AG04449 (cell line): ENCODE measurements at places on chromosomes 7 and 10.

- no peak for DNase-seq
Measured at GRCh38 chr7:909358-910329, 33.3 kb downstream of the GET4 start.

- no peak for DNase-seq
Measured at GRCh38 chr10:105288026-105288425, 646.9 kb downstream of the SORCS3 start.

GRCh38 chr7:1926908-1927306 is 256.8 kb downstream of the ELFN1 start:
- DNase-seq = no peak

DNA sequence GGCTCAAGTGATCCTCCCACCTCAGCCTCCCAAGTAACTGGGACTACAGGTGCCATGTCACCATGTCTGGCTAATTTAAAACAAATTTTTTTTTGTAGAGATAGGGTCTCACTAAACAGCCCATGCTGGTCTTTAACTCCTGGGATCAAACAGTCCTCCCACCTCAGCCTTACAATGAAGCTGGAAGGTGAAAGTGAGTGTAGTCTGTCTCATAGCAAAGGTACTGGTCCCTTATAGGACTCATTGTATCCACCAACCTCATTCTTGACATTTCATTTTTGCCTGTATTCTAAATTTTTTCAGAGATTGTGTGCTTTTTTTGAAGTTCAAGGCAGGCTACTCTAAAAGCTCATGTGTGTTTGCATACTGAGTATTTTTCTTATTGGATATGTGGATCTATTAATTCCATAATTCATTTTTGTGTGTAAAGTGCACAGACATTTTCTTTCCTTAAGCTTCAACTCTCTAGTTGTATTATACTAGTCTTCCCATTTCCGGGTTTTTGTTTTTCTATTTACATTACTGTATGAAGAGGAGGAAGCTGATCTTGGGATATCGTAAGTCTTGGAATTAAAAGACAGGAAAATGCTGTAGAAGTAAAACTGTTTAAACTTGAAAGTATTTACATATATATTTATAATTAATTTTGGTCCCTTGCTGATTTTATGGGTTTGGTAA is 13.3 kb downstream of the KMT2E start:
- no peak for DNase-seq

DNA sequence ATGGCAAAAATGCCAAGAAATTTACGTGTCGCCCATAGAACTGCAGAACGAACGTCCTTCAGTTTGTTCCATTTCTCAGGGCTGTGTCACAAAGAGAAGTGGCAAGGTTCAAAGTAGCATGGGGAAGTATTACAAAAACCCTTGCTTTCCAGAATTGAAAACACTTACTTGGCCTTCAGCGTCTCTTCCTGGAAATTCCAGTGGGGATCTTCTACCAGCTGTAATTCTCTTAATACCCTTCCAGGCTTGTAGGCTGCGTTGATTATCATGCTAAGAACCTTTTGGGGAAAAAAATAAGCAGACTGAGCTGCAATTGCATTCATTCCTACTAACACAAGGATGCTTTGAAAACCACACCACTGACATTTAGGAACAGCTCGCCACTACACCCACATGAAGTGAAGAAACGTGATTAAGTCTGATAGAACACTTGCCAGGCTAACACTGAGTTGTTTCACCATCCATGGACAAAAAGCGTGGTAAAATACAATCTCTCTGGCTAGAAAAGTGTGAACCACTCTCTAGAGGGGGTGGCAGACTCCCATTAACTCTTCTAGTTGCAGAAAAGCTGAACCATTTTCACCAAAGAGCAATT is 222.3 kb downstream of the SFMBT2 start:
- no peak for DNase-seq
